Hematopoietic multipotent progenitor cell treated with erythropoietin and hydrocortisone succinate and interleukin-3 and kit ligand, for 8 days (in vitro differentiated cells): ENCODE measurements at places on chromosomes 2 and 18.
A peak's percentile ranks its signal among the peaks of the same experiment; 100 is the strongest.

GRCh38 chr2:64777841-64778240, 124.1 kb upstream of the SERTAD2 start:
- DNase-seq = no peak

DNA sequence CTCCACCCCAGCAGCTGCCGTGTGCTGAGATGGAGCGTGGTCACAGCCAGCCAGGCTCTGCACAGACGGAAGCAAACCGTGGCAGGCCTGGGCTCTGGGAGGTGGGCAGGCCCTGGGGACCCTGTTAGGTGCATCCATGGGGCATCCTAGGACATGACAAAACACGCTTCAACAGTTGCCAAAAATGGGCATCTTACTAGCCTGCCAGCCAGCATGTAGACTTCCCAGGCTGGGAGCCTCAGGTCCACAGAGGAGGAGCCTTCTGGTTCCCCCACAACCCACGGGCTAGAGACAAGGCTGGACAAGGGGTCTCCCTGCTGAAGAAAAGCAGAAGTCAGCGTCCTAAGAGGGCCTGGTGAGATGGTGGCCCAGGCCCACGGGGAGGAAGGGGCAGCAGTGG, 139.5 kb downstream of the HDAC4 start:
- no peak for DNase-seq

DNA sequence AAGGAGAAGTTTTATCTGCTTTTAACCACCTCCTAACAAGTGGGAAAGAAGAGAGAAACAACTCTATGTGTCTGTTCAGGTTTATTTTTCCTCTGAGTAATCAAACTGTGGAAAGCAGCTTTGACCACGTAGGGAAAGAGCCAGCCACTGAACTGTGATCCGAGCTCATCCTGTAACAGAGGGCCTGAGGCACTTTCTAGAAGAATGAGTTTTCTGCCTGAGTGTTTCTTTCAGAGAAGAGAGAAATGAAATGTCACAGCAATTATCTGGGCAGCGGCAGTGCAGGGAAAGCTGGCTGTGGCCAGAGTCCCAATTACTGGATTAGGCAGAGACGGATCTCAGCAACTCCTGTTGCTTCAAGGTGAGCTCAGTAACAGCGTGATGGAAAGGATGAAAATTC, 151.9 kb downstream of the CD226 start:
- no peak for DNase-seq

GRCh38 chr2:106537047-106537446, 49.9 kb downstream of the CD8B2 start:
- DNase-seq = no peak

GRCh38 chr2:189024901-189025618, 50.9 kb downstream of the COL3A1 start:
- DNase-seq = peak; percentile 6

DNA sequence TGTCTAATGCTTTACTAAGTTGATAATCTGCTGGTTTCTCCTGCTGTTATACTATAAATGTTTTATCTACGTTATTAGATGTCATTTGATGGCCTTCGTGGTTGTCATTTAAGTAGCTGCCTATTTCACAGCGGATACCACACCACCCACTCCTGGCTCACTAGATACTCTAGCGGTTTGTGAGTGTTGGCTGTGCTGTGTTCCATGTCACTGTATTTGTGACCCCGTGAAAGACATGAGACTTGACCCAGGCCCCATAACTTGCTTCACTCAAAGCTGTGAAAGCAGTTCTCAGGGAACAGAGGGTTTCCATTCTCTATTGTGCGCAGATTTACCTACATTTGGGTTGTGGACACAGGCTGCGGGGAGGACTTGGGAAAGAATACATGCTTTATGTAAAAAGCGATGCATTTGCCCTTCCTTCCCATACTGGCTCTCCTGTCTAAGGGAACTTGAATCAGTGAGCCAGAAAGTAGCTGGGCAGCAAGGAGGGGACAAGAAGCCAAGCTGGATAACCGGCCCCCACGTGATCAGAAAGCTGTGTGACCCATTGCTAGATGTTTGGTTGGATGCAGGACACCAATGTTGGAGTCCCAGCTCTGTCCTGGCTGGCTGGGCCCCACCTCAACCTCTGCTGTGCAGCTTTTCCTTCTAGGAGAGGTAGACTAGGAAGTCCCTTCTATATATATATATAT, 52.2 kb downstream of the PLB1 start:
- no peak for DNase-seq

DNA sequence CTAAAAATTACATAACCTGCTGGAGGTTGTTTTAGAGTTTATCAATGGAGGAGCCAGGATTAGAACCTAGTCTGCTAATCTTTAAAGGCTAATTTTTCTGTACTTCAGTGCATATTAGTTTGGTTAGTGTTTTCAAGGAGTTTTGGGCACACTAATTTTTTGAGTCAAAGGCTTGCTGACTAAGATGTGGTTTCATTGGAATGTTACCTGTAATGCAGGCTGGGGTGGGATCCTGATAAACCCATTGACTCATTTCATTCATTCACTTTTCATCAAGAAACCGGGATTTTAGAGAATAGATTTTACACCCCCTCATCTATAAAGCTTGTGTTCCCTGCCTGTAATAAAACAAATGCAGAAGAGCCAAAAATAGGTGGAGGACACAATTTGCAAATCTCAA, 91.9 kb upstream of the IL1R2 start:
- no peak for DNase-seq

GRCh38 chr2:205474741-205475415, 207.4 kb upstream of the NRP2 start:
- no peak for DNase-seq

DNA sequence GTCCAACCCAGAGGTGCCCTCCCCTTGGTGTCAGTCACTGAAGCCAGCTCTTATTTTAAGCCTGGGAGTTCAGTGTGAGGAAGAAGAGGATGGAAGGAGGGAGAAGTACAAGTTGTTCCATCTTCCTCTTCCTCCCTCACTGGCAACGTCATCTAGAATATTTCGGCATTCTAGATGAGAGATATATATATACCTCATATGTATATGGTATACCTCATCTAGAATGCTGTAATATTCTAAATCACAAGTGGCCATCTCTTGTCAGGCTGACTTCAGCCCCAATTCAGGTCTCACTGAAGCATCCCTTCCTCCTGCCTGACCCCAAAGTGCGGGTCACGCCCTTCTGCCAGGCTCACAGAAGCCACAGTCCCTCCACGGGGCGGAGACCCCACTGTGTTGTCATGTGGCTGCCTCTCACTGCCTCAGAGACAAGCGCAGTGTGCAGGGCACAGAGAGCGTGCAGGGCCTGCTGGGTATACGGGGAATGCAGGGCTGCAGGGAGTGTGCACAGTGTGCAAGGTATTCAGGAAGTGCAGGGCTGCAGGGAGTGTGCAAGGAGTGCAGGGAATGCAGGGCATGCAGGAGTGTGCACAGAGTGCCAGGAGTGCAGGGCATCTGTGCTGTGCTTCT, 32.8 kb upstream of the B3GNT7 start:
- DNase-seq = peak; percentile 27

- no peak for DNase-seq
These were observed 11.5 kb upstream of the KYNU start for GRCh38 chr2:142865924-142866323.

DNA sequence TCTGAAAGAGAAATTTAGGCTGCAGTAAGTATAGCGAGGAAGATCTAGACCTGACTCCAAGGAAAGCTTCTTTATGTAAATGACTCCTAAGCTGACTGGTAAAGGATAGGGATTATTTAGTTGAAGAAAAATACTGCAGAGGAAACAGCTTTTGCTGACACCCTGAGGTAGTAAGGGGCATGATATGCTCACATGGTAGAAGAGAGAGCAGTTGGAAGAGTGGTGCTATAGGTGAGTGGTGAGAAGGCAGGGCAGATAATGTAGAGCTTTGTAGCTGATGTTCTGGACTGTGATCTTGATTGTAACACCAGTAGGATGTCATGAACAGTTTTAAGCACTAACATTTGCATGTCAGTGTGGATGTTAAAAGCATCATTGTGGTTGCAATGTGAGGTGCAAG, 639.1 kb upstream of the SLC39A10 start:
- DNase-seq = no peak

DNA sequence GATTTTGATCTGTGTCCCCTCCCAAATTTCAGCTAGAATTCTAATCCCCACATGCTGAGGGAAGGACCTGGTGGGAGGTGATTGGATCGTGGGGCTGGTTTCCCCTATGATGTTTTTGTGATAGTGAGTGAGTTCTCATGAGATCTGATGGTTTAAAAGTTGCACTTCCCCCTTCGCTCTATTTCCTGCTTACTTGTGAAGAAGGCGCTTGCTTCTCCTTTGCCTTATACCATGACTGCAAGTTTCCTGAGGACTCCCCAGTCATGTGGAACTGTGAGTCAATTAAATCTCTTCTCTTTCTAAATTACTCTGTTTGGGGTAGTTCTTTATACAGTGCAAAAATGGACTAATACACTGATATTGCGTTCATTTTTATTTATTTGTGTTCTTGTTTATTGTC, 636.8 kb upstream of the LINC00305 start:
- DNase-seq = no peak

DNA sequence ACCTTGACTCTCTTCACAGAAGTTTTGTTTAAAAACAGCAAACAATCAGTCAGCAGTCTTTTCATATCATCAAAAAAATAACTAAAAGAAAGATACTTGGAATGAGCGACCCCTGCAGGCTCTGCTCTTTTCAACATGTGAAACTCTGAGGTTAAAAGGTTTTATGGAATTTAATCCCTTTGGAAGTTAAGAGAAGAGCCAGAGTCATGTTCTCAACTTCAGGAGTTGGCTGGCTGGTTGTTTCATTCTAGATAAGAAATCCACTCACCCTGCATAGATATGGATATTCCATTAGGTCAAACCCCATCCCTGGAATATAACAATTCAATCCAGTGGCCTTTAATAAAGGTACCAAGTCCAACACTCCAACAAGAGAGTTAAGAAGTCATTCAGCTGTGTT, 115.6 kb upstream of the RMDN2 start:
- no peak for DNase-seq

DNA sequence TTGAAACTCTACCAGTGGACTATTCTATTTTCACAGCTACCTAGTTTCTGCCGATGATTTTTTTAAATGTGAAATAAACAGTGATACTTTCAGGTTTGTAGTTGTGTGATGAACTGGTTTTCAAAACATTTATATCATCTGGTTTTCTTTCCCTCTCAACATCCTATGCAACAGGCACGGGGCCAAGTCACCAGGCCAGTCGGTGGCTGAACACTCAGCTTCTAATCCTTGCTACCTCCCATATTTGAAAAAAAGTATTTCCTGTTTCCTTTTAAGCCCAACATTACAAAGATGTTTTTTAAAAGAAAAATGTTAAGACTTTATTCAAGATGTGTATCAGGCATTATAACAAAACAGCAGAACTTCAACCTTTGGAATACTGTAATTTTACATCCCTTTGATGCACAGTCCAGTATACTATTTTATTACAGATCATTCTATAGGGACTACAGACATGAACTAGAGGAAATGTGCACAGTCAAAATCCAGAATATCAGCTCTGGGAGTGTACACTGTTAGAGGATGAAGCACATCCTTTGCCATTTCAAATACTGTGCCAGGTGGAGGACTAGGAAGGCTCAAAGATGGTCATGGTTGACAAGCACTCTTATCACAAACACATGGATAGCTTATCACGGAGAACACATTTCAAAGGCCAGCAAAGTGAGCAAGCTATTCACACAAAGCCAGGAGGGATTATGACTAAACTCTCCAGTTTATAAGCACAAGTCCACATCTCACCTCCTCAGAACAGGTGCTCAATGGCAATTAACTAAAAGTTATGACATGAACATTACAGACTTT, 14.6 kb downstream of the MRPL35 start:
- peak; percentile 91 for DNase-seq

DNA sequence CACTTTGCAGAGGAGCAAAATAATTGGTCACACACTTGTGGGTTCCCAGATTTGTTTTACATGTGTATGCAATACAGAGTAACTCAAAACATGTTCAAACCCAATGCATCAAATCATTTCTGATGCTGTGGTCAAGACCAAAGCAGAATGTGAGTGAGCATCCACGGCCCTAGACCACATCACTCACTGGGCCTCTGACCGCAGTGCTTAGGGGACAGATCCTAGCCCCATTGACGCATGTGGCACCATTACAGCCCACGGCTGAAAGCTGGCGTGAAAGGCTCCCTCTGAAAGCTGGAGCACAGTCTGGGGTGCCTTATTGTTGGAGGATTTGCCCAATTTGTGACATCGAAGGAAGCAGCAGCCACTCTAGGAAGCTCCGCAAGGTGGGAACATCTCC, 498.8 kb upstream of the TCF4 start:
- DNase-seq = no peak

DNA sequence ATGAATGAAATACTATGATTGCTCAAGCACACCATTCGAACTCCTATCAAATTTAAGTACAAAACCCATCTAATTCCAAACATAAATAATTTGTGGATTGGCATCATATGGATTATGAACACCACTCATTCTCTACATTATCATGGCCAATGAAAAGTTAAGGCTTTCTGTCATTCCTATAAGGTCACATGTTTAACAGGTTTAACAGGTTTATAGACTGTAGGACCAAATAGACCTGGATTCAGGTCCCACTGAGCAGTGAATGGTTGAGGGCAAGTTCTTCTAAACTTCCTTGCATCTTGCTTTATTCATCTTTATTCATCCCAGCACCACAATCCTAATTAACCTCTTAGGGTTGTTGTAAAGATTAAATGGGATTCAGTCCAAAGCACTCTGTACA, 33.4 kb downstream of the FBXO36 start:
- DNase-seq = no peak

- peak; percentile 51 for DNase-seq
These were observed 10.9 kb upstream of the CDH20 start for GRCh38 chr18:61322265-61322873.

GRCh38 chr2:225091336-225091735, 49.1 kb upstream of the DOCK10 start:
- no peak for DNase-seq

- no peak for DNase-seq
These were observed 1.6 kb downstream of the KLHL14 start for GRCh38 chr18:32771169-32771751.

- no peak for DNase-seq
These were observed 3.3 kb downstream of the BAZ2B start for GRCh38 chr2:159613091-159613490.

- DNase-seq = no peak
These were observed 30.2 kb downstream of the NRP2 start for GRCh38 chr2:205712508-205712907.

- DNase-seq = no peak
These were observed 42.5 kb downstream of the KIAA2012 start for GRCh38 chr2:202115479-202115971.

GRCh38 chr2:9179572-9180201, 26.9 kb upstream of the ASAP2 start:
- no peak for DNase-seq

DNA sequence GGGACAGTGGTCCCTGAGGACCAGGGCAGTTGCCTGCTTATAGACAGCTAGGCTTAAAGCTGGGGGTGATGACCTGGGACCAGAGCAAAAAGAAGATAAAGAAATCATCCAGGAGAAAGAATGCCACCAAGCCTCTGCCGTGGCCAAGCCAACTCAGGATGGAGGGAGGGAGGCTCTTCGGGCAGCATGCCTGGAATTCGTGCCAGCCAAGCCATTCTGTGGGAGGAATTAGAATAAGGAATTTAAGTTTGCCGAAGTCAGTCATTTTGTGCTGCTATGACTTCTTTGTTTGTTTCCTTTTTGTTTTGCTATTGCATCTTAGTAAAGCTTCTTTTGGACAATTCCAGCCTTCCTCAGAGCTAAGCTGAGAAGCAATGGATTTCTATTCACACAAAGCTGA, 124.1 kb downstream of the EN1 start:
- DNase-seq = no peak
